ENCODE measurements at places on chromosomes 2 and 18.

DNA sequence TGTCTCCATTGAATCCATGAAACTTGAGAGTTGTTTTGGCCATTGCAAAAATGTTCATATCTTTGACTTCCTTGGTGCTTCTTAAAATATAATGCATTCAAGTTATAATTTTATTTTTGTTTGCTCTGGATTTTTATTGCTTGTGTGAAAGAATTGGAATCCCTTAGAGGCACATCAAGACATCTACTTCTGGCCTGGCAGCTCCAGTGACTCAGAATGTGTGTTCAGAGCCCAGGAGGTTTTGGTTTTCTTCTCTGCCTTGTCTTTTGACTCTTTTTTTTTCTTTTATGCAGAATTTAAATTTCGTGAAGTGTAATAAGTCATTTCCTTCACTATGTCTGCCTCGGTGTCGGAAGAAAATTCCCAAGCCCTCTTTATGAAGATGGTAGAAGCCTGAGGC, 180.2 kb downstream of the LTBP1 start:
- no peak for DNase-seq

DNA sequence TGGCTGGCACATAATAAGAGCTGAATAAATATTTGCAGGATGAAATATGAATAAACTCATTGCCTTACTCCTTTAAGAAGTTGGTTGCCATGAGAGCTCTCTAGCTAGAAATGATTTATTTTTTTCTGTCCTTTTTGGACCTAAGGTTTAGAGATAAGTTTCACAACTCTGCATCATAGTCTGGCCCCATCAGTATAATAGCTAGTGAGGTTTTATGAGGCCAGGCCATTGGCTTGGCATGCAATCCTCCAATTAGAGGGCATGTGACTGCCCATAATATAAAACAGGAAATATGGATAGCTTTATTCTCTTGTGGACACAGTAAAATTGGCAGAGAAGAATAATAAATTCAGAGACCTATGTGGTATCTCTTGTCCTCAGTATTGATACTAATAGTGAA, 26.2 kb upstream of the INSIG2 start:
- no peak for DNase-seq

GRCh38 chr18:58556331-58557007, 72.4 kb downstream of the ALPK2 start:
- DNase-seq: no peak

DNA sequence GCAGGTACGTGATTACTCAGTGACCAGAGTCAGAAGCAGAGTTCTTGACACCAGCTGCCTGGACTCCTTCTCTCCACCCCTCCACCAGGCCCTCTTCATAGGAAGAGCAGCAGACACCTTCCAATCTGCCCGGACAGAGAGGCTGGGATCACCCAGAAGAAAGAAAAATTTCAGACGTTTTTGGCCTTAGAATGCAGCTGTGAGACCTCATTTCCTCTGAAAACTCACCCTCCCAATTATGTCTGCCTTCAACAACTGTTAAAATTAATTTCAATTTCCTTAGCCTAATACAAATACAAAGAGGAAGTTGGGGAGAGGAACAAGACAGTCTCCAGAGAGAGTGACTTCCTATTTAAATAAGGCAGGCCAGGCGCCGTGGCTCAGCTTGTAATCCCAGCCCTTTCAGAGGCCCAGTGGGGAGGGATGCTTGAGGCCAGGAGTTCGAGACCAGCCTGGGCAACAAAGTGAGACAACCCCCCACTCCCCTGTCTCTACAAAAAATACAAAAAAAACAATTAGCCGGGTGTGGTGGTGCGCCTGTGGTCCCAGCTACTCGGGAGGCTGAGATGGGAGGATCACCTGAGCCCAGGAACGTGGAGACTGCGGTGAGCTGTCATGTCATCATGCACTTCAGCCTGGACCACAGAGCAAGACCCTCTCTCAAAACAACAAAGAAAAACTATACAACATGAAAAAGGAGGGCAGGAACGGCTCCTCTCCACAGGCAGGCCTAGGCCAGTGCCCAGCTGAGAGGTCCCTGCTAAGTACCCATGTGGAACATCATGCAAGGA, 1.6 kb downstream of the SLC66A2 start:
- DNase-seq: no peak

Measured in stimulated activated CD4-positive, alpha-beta T cell treated with anti-CD3 and anti-CD28 coated beads, Interleukin-12 subunit alpha, Interleukin-12 subunit beta, amount 100 ng/mL, for 24 hours (primary cell).